ENCODE measurements at places on chromosomes 6 and 20. TPM values are rescaled to one million over a fixed set of nuclear protein-coding genes. Genes with fewer than 3 reads are reported as not detected.

DNA sequence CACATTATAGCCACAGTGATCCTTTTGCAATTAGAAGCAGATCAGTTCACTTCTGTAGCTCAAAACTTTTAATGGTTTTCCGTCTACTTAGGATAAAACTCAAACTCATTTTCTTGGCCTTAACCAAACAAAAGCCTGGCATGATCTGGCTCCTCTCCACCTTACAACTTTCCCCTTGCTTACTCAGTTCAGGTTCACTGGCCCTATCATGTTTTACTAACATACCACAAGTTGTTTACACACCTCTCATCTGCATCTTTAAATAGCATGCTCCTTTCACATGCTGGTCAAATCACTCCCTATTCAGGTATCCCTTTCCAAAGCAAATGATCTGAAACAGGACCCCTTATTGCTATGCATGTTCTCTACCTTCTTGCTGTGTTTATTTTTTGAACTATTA lies 191.4 kb upstream of the FAM83B start:
- DNase-seq = no peak

- DNase-seq = no peak
Measured at GRCh38 chr6:166201878-166202277, 34.2 kb upstream of the TBXT start.

DNA sequence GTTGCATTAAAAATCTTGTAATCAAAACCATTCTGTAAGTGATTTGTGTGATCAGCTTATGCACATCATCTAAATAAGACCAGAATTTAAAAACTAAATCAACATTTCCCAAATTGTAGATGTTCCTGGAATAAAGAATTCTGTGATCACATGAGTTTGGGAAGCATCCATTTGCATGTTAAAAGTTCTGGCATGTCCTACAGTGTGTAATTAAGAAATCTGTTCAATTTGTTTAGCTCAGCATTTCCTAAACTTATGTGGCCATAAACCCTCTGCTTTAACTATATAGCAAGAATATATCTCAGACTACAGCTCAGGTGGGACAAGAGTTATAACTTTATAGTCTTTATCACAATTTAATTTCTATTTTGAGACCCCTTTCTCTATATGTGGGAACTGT lies 399.1 kb downstream of the LAMA2 start:
- no peak for DNase-seq

GRCh38 chr6:1739220-1739619 lies 129.5 kb downstream of the FOXC1 start:
- DNase-seq = no peak

The IL17F gene
- not detected for polyA plus RNA-seq

The KHDRBS2 gene
- polyA plus RNA-seq = not detected

The TRAPPC3L gene
- not detected for polyA plus RNA-seq

- DNase-seq = no peak
Measured at GRCh38 chr20:39630215-39630908, 668.2 kb downstream of the DHX35 start.

The DSP gene
- 14.1 TPM for polyA plus RNA-seq

DNA sequence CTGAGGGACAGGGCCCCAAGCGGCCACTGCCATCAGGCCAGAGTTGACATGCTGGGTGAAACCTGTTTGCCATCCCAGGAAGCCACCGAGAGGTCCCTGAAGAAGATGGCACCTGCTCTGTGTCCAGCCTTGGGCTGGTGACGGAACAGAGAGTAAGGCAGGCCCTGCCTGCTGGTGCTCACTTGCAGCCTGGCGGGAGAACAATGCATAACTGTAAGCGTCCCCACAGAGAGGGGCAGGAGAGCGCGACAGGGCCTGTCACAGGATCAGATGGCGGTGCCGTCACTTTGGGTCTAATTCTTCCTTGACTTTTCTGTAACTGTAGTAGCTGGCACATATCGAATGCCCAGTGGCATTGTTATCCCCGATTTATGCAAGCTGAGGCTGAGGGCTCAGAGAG lies 29.0 kb upstream of the VSTM2L start:
- no peak for DNase-seq

DNA sequence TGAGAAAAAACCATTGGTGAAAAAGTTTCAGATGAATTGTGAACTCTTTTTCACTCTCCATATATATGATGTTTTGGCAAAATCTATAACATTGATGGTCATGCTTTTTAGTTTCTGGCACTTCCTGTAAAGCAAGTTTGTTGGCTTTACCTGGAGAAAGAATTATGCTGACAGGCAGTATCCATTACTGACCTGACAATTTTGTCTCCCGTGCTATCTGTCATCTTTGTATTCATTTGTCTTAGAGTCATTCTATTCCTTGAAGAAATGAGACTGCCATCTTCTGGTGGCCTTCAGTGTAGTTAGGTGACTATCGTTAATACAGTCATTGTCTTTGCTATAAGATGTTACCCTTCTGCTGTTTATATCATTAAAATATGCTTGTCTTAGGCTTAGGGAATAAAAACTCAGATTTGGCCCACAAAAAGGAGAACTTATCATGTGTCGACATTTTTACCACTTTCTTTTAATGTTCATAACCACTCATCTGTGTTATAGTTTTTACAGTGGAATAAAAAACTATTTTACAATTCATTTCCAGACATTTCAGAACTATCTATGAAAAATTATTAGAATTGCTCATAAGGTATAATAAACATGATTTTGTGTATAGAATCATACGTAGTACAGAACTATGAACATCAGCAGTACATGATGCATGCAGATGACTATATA lies 707.0 kb downstream of the EPM2A start:
- DNase-seq = peak; percentile 57

GRCh38 chr20:24479595-24479994 lies 10.2 kb downstream of the SYNDIG1 start:
- no peak for DNase-seq

The HLA-DQA1 gene
- polyA plus RNA-seq = not detected

GRCh38 chr6:1624851-1625781 lies 15.4 kb downstream of the FOXC1 start:
- DNase-seq = no peak

The AK9 gene
- 2.2 TPM for polyA plus RNA-seq

DNA sequence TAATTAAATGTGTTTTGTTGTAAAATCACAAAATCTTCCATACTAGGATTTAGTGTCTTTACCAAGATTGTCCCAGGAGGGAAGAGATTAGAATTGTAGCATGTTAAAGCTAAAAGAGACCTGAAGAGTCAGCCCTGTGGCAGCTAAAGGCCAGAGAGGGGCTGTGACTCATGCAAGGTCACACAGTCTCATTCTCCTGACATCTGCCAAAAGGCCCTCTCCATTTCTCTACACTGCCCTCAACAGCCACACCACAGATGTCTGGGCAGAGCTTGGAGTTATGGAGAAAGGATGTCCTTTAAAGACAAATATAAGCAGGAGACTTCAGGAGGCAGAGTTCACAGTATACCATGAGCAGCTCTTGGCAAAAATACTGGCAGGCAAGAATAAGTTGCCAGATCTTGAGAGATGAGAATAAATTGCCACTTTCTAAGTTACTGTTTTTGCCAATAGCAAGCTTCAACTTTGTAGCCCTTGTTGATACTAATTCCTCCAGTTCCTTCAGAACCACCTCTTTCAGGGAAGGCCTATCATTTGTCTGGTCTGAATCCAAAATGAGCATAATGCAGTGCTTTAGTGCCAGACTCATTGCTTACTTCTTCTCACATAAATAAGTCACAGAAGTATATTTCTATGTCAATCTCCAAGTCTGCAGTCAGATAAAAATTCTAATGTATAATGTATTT lies 41.7 kb downstream of the AKIRIN2 start:
- DNase-seq = no peak

DNA sequence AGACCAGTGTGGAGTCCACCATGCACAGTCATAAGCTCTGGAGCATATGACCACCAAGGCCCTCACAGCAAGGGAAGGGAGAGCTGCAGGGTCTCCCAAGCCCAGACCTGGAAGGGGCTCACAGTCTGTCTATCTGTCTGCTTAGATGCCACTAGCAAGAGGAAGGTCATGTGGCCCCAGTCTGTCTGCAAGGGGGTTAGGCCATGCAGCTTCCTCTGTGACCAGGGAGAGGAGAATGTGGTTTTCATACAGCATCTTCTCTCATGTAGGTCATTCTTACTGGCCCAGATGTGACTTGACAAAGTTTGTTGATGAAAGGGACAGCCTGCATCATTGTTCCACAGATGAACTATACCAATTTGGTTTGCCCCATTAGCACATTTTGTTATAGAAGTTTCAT lies 260.8 kb downstream of the FARS2 start:
- DNase-seq = no peak
